Cardiac fibroblast (primary cell): ENCODE measurements at places on chromosomes 5 and 9.

- no peak for DNase-seq
Observed at GRCh38 chr5:34439601-34440000, 216.5 kb upstream of the RAI14 start.

GRCh38 chr5:78821536-78822021 lies 163.5 kb downstream of the ARSB start:
- DNase-seq: no peak

- DNase-seq: no peak
Observed at GRCh38 chr9:89174291-89174690, 4.3 kb downstream of the SHC3 start.

DNA sequence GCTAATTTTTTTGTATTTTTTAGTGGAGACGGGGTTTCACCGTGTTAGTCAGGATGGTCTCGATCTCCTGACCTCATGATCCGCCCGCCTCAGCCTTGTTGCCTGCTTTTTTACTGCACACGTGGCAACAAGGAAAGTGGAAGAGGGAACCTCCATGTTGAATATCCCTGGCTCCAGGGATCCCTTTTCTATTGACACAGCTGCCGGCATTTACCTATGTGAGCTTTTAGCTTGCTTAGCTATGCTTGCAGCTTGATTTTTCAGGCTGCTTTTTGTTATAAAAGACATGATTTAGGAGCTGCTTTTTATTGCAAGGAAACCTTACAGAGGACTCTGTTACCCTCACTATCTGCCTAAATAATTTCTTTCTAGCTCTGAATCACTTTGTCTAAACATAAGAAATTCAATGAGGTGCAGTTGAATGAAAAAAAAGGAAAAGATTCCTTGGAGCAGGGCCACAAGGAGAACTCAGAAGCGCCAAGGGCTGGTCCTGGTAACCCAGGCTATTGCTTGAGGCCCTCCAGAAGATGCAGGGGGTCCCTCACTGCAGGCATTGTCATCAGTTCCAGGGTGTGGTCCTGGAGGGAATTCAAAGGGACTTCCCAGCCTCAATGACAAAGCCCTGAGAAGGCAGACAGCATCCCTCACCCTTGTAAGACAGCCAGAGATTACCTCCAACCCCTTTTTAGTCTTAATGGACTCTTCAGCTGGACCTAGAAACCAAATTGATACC lies 89.9 kb downstream of the SYK start:
- DNase-seq: no peak

GRCh38 chr9:106077731-106078130 lies 383.4 kb downstream of the TMEM38B start:
- no peak for DNase-seq

DNA sequence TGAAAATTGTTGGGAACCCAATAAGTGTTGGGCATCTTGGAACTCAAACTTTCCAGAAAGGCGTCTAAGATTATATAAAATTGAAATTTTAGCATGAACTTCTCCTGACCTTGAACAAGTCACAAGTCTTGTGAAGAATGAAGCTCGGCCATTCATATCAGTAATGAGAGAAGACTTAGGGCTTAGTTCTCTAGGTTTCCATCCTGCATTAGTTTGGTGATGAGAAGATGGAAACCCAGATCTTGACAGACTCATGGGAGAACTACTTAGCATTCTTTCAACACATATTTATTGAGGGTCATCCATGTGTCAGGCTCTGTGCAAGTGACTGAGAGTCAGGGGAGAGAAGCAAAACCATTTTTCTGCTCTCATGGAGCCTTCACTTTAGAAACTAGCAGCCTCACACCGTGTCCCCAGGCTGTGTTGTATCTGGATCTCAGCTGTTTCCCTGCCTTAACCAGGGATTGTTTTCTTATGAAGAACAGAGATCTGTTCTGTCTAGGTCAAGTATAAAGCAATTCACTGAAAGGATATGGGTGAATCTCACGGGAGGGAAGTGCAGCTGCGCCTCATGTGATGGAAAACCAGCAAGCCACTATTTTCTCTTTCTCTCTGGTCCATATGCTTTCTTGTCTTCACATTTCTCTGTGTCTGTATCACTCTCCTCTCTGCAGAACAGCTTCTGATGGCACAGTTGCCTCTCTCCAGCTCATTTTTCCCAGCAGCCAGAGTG lies 3.4 kb downstream of the GARNL3 start:
- no peak for DNase-seq
